ENCODE measurements at places on chromosomes 1 and 21.

DNA sequence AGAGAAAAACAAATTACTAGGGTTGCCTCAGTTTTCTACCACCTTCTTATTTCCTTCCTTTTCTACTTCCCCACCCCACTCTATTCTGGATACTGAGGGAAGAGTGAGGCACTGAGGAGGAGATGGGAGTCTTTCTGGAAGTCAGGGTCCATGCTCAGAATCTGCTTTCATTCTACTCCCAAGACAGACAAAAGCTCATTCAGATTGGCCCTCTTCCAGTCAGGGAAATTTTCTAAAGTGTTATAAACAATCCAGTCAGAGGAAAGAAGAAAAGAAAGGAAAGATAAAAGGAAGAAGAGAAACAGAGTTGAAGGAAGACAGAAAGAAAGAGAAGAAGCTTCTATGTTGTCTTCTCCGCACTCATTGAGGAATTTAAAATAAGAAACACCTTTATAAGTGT, 228.6 kb downstream of the COP1 start:
- DNase-seq, result no peak

GRCh38 chr1:150513351-150513791, 2.2 kb upstream of the FALEC start:
- DNase-seq, result no peak

DNA sequence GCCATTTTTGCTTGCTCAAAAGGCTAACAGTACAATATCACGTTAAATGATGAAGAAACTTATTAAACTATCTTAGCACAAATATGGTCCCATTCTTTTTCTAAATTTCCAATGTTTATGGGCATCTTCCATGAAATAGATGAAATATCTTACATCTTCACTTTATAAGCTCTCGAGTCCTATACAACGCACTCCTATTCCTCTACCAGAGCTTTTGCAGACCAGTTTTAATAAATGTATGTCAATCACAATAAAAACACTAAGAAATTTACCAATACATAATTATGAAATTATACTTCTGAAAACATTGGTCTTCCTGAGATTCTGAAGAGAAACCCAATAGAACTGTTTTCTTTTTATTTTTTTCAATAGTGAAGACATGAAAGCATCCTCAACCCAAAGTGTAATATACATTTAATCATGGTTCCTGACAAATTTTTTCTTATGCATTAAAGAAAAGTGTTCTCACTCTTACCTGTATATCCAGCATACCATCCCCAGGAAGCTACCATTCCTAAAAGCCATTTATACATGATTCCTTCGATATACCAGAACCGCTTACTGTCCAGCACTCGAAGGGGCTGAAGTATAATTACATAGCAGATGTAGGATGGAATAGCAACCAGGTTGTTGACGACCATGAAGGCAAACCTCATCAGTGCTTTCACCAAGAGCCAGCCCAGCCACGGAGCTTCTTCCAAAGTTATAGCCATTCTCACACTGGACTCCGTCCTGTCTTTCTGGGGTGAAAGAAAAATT, 1.8 kb downstream of the LPGAT1 start:
- DNase-seq, result no peak

DNA sequence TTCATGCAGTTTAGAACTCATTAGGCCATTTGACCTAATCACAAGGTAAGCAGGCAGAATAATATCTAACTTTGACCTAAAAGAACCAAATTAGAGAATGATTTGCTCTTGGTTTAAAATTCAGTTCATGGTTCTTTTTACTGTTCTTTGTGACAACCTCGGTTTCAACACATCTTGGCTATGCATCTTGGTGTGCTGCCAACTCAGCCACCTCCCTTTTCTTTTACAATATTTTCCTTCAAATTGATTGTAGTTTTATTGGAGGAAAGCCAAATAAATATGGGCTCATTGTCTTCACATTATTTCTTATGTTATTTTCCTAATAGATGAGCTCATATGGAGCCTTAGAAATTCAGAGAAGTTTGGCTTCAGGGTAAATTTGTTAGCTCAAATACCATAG, 338.3 kb downstream of the SIPA1L2 start:
- no peak for DNase-seq

DNA sequence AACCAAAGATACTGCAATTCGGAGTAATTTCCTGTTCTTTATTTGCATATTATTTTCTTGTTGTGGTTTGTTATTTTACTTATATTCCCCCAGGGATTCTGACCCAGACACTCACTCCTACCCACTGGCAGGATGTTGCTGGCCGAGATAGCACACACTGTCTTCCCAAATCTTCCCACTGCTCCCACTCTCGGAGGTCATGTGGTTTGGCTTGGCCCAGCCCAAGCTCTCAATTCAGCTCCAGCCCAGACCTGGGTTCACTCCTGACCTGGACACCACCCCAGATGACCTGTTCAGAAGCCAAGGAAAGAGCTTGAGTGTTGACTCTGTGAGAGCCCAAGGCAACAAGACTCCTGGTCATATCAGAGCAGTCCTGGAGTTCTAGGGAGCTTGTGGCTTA, 1.2 kb upstream of the FAM43B start:
- DNase-seq, result no peak

Measured in fibroblast of gingiva (primary cell).